Stimulated activated CD4-positive, alpha-beta T cell treated with anti-CD3 and anti-CD28 coated beads, TNF-alpha, amount 100 ng/mL, for 48 hours (primary cell): ENCODE measurements at places on chromosomes 2 and 18.
A peak's percentile ranks its signal among the peaks of the same experiment; 100 is the strongest.

GRCh38 chr2:226643946-226644282 is 155.7 kb downstream of the IRS1 start:
- DNase-seq, result no peak

DNA sequence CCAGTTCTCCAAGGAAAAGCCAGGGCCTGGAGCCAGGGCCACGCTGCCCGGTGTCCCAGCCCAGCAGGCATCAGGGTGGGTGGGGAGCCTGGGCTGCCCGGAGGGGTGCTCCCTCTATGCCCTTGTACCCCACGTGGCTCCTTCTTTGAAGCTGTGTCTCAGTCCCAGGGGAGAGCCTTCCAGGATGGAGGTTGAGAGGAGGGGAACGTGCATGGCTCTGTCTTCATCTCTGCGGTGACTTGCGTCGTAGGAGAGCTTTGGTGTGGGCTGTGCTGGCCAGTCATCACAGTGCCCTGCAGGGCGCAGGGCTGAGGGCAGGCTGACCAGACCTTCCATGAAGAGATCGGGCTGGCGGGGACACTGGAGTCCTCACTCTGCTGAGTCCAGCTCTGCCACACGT is 197.2 kb downstream of the LDLRAD4 start:
- no peak for DNase-seq

- no peak for DNase-seq
Observed at GRCh38 chr2:160411167-160411566, 82.4 kb downstream of the RBMS1 start.

DNA sequence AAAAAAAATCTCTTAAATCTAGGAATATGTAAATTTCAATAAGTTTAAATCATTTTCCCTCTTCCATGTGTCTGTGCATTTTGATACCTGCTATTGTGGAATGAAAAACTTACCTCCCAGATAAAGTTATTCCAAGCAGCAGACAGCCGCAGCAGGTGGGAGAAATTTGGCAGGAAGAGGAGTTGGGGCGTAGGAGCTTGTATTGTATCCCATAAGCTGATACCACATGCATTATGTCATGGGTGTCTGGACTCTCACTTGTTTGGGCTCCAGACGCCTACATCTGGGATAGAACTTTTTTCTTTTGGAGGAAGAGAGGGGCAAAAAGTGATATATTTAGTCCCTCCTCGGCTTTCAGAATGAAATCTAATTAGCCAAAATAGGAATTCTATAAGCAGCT is 59.3 kb upstream of the TCF4 start:
- no peak for DNase-seq

DNA sequence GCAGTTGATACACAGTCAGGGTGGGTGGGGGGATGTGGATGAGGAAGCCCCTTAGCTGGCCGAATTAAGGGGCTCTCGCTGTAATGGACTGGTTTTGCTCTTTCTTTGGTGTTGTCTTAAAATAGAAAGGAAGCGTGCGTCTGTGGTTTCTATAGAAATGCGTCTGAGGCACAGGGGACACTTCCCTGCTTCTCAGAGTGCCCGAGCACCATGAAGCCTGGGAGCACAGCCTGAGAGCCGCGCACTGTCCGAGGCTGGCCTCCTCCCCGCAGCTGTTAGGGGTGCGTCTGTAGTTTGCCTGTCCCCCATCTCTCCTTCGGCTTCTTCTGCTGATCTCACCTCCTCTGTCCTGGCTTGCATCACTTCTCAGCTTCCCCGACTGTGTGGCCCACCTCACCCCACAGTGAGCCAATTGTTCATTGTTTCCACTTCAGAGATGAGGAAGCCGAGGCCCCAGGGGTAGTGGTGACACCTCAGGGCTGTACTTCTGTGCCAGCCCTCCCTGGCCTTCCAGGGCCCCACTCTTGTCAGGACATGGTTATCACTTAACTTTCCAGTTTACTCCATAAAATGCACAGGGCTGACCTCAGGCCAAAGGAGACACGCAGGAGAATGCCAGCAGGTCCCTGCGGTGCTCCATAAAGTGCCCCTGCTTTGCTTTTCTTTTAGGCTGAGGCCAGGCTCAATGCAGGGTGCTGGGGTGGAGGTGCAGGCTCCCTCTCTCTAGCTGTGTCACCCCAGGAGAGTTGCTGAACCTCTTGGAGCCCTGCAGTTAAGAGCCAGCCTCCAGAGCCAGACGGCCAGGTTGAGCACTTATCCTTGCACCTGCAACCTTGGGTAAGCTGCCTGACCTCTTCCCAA is 210.6 kb downstream of the SEPTIN10 start:
- DNase-seq, result peak; percentile 20
